CD8-positive, alpha-beta memory T cell (primary cell): ENCODE measurements at places on chromosomes 12 and 14.
A peak's percentile ranks its signal among the peaks of the same experiment; 100 is the strongest.

- DNase-seq = no peak
- no peaks in the 10 kb centered on the region for H3K27me3 ChIP-seq
- H3K4me3 ChIP-seq = no peak overlapping the region
- H3K4me1 ChIP-seq = no peaks in the 10 kb centered on the region
- H3K27ac ChIP-seq = no peak overlapping the region
Measured at GRCh38 chr12:103848917-103849491, 8.0 kb upstream of the NT5DC3 start.

DNA sequence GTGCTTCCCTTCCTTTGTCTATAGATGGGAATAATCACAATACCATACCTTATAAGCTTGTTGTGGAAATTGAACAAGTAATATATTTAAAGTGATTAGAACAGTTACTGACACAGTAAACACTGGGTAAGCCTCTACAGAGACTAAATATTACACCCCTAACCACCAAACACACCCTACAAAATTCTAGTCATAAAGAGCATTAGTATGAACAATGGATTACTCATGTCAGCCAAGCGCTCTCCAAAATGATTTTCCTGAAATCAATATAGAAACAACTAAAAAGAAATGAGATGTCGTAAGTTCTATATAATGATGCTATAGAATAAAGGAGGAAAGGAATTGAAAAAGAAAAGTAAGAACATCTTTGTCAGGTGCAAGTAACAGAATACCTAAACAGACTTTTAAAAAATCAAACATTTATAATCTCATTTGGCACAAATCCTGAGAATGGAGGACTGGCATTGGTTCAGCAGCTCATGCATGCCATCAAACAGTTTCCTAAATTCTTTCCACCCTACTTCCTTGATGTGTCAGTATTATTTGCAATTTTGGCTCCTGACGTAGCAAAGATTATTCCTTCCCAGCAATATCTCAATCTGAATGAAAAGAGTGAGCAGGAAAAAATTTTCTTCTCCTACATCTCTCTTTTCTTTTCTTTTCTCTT is 118.0 kb downstream of the SINHCAF start:
- no peak overlapping the region for H3K27ac ChIP-seq
- no peak overlapping the region for H3K4me3 ChIP-seq
- no peak for DNase-seq
- H3K36me3 ChIP-seq = no peaks in the 10 kb centered on the region
- H3K27me3 ChIP-seq = no peaks in the 10 kb centered on the region
- H3K4me1 ChIP-seq = no peaks in the 10 kb centered on the region

DNA sequence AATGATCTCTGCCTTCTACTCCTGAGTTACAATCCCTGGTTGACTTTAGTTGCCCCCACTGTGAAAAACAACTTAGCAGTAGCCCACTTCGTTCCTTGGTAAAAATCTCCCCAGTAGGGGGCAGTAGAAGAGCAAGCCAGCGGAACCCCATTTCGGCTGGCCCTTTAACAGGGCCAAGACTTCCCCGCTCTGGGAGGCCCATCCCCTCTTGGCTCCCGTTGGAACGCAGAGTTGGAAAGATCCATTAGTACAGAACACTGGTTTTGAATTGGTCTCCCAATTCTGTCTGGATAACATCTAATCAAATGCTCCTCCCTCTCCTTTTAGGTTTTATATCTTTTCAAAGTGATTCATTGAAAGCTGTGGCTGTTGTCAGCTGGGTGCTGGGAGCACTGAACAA is 1133.3 kb downstream of the BCL11B start:
- H3K27me3 ChIP-seq = no peaks in the 10 kb centered on the region
- H3K4me3 ChIP-seq = peak overlapping the region; percentile 37
- H3K27ac ChIP-seq = no peak overlapping the region
- DNase-seq = peak; percentile 62
- no peaks in the 10 kb centered on the region for H3K36me3 ChIP-seq

- no peaks in the 10 kb centered on the region for H3K36me3 ChIP-seq
- H3K27ac ChIP-seq = no peak overlapping the region
- H3K4me1 ChIP-seq = peaks cover 8% of the 10 kb centered on the region
- no peak overlapping the region for H3K4me3 ChIP-seq
Measured at GRCh38 chr12:69527506-69528272, 57.5 kb downstream of the FRS2 start.

- no peak for DNase-seq
- H3K4me1 ChIP-seq = peaks cover 41% of the 10 kb centered on the region
- no peaks in the 10 kb centered on the region for H3K36me3 ChIP-seq
- H3K27ac ChIP-seq = no peak overlapping the region
Measured at GRCh38 chr12:47268501-47269454, 189.0 kb upstream of the AMIGO2 start.

- H3K4me3 ChIP-seq = no peak overlapping the region
- H3K36me3 ChIP-seq = peaks cover 6% of the 10 kb centered on the region
- H3K4me1 ChIP-seq = peaks cover 71% of the 10 kb centered on the region
Measured at GRCh38 chr12:56678852-56679251, 9.2 kb downstream of the PTGES3 start.

- H3K4me3 ChIP-seq = no peak overlapping the region
- no peaks in the 10 kb centered on the region for H3K27me3 ChIP-seq
- H3K27ac ChIP-seq = no peak overlapping the region
- H3K36me3 ChIP-seq = no peaks in the 10 kb centered on the region
Measured at GRCh38 chr14:93012951-93013719, 90.2 kb downstream of the CHGA start.

DNA sequence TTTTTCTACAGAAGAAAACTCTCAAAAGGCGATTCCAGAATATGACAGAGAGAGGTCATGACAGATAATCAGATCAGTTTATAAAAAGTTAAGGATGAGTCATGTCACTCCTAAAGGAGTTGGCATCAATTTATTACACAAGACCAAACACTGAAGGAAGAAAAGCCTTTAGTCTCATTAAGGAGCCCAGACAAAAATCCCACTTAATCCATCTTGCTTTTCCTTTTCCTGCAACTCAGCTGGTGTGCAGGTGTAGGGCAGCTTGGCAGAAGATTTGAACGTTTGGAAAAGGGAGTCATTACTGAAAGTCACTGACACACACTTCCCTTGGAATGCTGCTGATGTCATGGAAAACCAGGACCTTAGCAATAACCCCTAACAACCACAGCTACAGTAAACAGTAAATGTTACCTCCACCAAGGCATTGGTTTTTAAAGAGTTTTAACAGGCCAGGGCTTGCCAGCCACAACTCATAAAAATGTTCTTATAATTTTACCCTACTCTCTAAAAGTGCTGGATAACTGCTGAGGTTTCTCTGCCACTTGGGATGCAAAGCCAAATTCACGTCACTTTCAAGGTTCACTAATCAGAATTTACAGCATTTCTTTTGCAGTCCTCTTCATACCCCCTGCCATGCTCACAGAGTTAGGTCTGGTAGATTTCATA is 320.6 kb downstream of the RAD51B start:
- no peak overlapping the region for H3K4me3 ChIP-seq
- H3K4me1 ChIP-seq = no peaks in the 10 kb centered on the region
- no peak overlapping the region for H3K27ac ChIP-seq
- no peak for DNase-seq
- H3K27me3 ChIP-seq = no peaks in the 10 kb centered on the region

- no peak overlapping the region for H3K27ac ChIP-seq
- no peak overlapping the region for H3K4me3 ChIP-seq
- no peaks in the 10 kb centered on the region for H3K27me3 ChIP-seq
- DNase-seq = no peak
- no peaks in the 10 kb centered on the region for H3K36me3 ChIP-seq
Measured at GRCh38 chr12:89384050-89384758, 31.9 kb upstream of the DUSP6 start.

DNA sequence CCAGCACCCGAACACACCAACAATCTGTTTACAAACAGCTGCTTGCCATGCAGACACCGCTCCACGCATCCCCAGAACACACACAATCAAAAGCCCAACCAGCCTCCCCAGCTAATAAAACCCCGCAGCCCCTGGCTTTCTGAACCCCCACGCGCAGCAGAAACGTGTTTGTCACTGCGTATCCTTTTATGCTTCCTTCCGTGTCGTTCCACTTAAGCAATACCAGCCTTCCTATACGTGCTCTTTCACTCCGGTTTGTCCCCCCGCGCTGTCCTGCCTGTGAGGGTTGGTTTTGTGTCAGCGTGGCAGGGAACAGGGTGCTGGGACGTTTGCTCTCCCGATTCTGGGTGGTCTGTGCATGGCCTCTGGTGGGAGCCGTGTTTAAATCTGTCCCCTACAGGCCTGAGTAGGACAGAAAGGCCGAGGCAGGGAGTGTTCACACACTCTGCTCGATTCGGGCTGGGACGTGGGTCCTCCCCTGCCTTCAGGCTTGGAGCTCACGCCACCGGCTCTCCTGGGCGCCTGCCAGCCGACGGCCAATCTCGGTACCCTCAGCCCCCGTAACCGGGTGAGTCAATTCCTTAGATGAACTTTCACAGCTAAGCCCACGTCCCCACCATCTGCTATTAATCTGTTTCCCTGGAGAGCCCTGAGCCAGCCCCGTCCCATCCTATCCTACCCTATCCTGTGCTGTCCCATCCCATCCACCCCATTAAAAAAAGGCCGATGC is 60.0 kb downstream of the NOC4L start:
- H3K27me3 ChIP-seq = peaks cover 20% of the 10 kb centered on the region
- DNase-seq = no peak
- no peaks in the 10 kb centered on the region for H3K36me3 ChIP-seq
- no peaks in the 10 kb centered on the region for H3K4me1 ChIP-seq

DNA sequence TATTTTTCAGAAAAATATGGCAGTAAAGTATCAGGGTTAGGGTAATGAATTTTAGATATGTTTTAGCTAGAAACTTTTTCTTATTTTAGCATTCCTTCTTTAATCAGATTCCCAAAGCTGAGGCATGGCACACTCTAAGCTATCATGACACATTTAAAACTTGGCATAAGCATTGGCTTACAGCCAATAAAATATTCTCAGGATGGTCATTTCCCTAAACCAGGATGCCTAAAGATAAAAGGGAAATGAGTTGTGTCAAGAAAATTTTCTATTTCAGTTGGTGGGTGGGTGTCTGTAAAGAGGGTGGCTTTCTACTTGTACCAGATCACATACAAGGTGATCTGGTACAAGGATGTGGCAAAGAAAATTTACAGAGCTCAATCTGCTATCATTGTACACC is 47.8 kb downstream of the PEBP1 start:
- no peaks in the 10 kb centered on the region for H3K4me1 ChIP-seq
- no peak overlapping the region for H3K27ac ChIP-seq
- H3K4me3 ChIP-seq = no peak overlapping the region
- no peaks in the 10 kb centered on the region for H3K27me3 ChIP-seq
- DNase-seq = no peak

DNA sequence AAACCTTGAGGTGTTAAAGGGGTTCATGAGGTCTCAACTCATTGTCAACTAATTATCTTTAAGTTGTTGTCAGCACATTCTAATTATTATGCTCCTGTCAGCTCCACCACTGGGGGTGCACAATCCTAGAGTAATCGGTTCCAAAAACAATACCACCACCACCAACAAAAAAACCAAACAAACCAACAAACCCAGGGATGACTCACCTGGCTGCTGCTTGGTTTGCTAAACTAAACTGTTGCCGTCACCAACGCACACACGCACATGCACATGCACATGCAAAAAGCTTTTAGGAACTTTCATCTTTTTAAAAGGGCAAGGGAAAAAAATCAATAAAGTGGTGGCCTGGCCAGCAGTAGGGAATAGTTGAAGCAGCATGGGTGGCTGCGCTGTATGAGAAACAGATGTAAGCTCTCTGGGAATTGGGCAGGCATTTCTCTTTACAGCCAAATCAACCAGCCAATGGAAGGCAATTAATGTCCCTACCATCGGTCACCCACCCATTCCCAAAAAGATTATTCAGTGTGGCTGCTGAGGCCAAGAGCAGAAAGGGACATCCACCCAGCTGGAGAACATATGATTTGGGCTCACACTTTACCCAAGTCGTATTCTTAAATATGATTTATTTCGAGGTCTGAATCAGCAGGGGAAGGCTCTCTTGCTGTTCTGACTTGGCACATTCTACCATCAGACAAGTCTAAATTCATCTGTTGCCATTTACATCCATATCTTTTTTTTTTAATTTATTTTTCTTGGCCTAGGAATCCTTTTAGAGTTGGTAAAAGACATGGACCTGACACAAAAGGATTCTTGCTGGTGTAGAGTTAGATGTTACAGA is 20.0 kb downstream of the TMEM30B start:
- no peak for DNase-seq
- no peak overlapping the region for H3K4me3 ChIP-seq
- H3K27me3 ChIP-seq = no peaks in the 10 kb centered on the region
- no peaks in the 10 kb centered on the region for H3K4me1 ChIP-seq

DNA sequence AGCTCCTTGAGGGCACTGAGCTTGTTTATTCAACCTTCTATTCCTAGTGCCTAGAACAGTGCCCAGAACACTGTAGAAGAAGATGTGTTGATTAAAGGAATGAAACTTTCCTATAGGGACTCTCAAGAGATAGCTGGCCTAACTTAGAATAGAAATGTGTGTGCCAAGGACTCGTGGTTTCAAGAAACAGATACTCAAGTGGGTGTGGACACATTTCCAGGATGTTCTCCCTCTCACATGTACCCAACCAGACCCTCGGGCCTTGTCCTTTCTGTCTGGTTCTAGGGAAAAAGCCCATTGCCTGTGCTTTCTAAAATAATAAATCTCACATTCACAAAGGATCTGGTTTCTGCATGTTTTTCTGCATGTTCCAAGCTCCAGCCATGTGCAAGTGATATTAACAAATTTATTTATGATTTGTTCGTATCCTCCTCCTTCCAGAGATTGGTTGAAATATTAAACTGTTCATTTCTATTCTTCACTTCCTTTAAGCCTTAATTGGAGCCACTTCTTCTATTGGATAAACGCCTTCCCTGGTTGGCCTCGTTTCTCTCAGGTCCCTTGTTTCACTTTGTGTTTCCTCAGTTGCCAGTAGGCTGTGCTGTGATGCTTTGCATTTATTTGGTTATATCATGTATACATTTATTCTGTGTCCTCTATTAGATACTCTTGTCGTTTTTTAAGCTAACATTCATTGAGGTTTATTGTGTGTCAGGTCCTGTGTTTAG is 89.8 kb downstream of the CRADD start:
- DNase-seq = no peak
- H3K36me3 ChIP-seq = no peaks in the 10 kb centered on the region
- H3K4me1 ChIP-seq = peaks cover 18% of the 10 kb centered on the region
- H3K4me3 ChIP-seq = no peak overlapping the region
- no peaks in the 10 kb centered on the region for H3K27me3 ChIP-seq

GRCh38 chr12:66397574-66398290 is 95.4 kb downstream of the HELB start:
- no peak overlapping the region for H3K27ac ChIP-seq
- DNase-seq = no peak
- H3K27me3 ChIP-seq = no peaks in the 10 kb centered on the region
- H3K36me3 ChIP-seq = no peaks in the 10 kb centered on the region
- no peak overlapping the region for H3K4me3 ChIP-seq

DNA sequence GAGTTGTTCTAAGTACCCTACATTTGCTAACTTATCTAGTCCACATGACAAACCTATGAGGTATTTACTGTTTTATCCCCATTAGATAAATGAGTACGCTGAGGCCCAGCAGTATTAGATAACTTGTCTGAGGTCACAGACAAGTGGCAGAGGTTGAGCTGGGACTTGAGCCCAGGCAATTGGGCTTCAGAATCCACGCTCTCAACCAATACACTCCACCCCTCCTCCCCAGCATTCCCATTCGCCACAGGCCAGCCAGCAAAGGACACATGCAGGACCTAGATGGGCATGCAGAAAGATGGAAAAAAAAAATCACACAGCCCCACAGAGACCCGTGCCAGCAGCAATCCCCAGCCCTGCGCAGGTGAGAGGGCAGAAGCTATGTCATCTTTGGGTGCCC is 12.4 kb downstream of the HDAC7 start:
- no peak for DNase-seq
- peak overlapping the region; percentile 69 for H3K4me3 ChIP-seq
- peak overlapping the region; percentile 69 for H3K27ac ChIP-seq
- no peaks in the 10 kb centered on the region for H3K27me3 ChIP-seq
- H3K36me3 ChIP-seq = peaks cover 7% of the 10 kb centered on the region

GRCh38 chr14:76762411-76763095 is 1.3 kb downstream of the VASH1 start:
- no peaks in the 10 kb centered on the region for H3K27me3 ChIP-seq
- no peak for DNase-seq
- no peak overlapping the region for H3K27ac ChIP-seq
- H3K4me1 ChIP-seq = peaks cover 7% of the 10 kb centered on the region
- H3K36me3 ChIP-seq = no peaks in the 10 kb centered on the region
